Gastrocnemius medialis (tissue), 4 donors: ENCODE measurements at places on chromosomes 2 and 18. TPM values are rescaled to one million over a fixed set of nuclear protein-coding genes. Genes with fewer than 3 reads are reported as not detected.

DNA sequence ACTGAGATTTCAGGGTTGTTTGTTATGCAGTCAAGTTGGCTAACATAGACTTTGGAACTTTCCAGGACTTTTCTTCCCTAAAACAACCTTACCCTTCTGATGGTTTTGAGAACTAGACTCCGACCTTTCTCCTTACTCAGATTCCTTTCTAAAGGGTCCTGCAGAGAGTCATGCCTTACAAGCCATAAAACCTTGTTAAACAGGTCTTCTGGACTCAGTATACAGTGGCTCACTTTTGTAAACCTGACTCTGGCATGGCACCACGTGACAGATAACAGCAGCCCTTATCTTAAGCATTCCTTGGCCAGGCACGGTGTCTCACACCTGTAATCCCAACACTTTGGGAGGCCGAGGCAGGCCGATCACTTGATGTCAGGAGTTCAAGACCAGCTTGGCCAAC is 253.2 kb upstream of the RAB6C start:
- no peaks in the 10 kb centered on the region for H3K36me3 ChIP-seq
- no peak for DNase-seq
- H3K27ac ChIP-seq, result no peak overlapping the region

Gene GCFC2
- total RNA-seq, result 39.2 TPM

DNA sequence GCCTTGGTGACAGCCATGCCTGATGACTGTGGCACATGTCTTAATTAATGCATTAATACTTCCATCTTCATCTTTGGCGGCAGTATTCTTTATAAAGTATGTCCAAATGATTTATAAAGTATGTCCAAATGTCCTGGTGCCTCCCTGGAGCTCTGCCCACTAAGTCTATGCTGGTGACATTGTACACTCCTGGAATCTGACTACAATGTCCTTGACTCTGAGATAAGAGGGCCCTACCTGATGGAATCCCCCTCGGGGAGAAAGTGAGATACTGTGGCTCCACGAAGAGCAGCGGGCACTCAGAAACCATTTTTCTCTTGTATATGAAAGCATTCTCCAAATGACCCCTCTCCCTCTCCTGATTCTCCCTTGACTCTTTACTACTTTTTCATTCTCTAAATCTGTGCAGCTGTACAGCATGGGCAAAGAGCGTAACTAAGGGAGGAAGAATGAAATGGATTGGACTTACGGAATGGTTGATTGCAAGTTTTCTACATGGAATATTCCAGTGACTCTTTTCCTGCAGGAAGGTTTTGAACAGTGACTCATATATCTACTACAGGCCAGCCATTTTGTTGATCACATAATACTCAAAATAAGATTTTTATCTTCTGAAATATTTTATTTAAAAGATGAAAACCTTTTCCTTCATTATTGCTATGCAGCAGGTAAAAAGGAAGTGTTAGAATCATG is 17.3 kb downstream of the RAB12 start:
- no peaks in the 10 kb centered on the region for H3K36me3 ChIP-seq
- H3K27me3 ChIP-seq, result no peaks in the 10 kb centered on the region
- no peak overlapping the region for H3K4me3 ChIP-seq

DNA sequence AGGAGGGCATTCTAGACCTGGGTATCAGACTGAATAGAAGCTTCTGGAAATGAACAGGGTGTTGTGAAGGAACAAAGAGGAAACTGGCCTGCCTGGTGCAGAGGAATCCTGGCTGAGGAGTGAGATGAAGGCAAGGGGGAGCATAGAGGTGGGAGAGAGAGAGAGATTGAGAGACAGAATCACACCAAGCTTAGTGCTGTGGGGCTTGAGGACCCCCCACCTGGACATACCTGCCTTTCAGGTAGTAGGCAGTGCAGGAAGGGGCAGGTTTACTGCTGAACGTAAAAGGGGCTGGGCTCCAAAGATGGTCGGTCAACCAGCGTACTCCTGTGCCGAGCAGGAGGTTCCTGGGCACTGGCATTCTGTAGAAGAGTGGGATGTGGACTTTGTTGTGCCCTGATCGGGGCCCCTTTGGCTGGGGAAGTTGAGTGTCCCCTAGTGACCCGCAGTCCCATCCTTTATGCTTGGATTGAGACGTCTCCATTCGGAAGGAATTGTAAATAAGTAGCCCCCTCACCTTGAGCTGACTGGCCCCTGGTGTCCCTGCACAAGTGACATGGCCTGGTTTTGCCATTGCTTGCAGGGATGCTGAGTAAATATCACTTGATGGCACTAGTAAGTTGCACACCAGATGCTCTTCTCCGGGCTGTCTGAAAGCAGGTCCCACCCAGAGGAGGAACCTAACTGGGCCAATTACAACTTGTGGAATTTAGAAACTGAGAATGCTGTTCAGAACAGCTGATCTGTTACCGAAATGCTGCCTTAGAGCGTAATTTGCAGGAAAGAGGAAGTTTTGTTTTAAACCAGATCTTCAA is 1.4 kb downstream of the UBE2F start:
- peaks cover 42% of the 10 kb centered on the region for H3K4me1 ChIP-seq
- H3K36me3 ChIP-seq, result no peaks in the 10 kb centered on the region
- peak overlapping the region; percentile 78 for H3K27ac ChIP-seq
- peak; percentile 40 for DNase-seq

Gene INPP5D
- 2.1 TPM for total RNA-seq

Gene COLEC11
- 0.36 TPM for total RNA-seq

Gene BARD1
- total RNA-seq, result 11.3 TPM

- DNase-seq, result no peak
- H3K4me3 ChIP-seq, result no peak overlapping the region
- no peaks in the 10 kb centered on the region for H3K27me3 ChIP-seq
- H3K36me3 ChIP-seq, result no peaks in the 10 kb centered on the region
- peaks cover 32% of the 10 kb centered on the region for H3K4me1 ChIP-seq
Observed at GRCh38 chr2:235642446-235643098, 148.7 kb downstream of the AGAP1 start.

GRCh38 chr18:54830260-54830659 is 2.0 kb downstream of the RAB27B start:
- H3K36me3 ChIP-seq, result no peaks in the 10 kb centered on the region
- H3K27ac ChIP-seq, result no peak overlapping the region
- H3K4me1 ChIP-seq, result no peaks in the 10 kb centered on the region
- DNase-seq, result no peak
- no peak overlapping the region for H3K4me3 ChIP-seq

DNA sequence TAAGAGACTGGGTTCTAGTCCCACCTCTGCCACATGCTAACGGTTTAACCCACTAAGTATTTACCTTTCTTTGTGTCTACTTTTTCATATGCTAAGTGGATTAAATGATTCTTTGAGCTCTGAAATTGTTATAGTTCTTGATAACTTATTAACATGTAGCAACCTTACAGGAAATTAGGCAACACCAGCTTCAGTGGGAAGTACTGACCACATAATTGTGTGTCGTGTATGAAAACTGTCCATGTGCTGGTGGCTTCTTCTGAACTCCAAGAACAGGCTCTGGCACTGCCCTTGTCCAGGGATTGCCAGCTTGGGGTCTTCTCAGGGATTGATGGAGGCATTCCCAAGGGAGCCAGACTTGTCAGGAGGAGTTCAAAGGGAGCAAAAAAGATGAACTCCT is 427.7 kb downstream of the TGIF1 start:
- H3K4me1 ChIP-seq, result no peaks in the 10 kb centered on the region
- H3K27ac ChIP-seq, result no peak overlapping the region
- no peak overlapping the region for H3K4me3 ChIP-seq
- H3K27me3 ChIP-seq, result no peaks in the 10 kb centered on the region

Gene PLCL1
- total RNA-seq, result 10.7 TPM

GRCh38 chr2:222358876-222359275 is 60.1 kb upstream of the PAX3 start:
- H3K36me3 ChIP-seq, result no peaks in the 10 kb centered on the region
- H3K27ac ChIP-seq, result no peak overlapping the region
- peak; percentile 32 for DNase-seq
- no peaks in the 10 kb centered on the region for H3K27me3 ChIP-seq

GRCh38 chr18:45560870-45561269 is 54.4 kb upstream of the SLC14A2 start:
- no peaks in the 10 kb centered on the region for H3K27me3 ChIP-seq
- H3K27ac ChIP-seq, result no peak overlapping the region
- no peak overlapping the region for H3K4me3 ChIP-seq
- no peak for DNase-seq

Gene LYPD6B
- total RNA-seq, result not detected

GRCh38 chr2:55087936-55088335 is 37.7 kb upstream of the RTN4 start:
- H3K4me3 ChIP-seq, result no peak overlapping the region
- no peak for DNase-seq
- H3K36me3 ChIP-seq, result no peaks in the 10 kb centered on the region
- H3K27me3 ChIP-seq, result no peaks in the 10 kb centered on the region
- H3K4me1 ChIP-seq, result no peaks in the 10 kb centered on the region

DNA sequence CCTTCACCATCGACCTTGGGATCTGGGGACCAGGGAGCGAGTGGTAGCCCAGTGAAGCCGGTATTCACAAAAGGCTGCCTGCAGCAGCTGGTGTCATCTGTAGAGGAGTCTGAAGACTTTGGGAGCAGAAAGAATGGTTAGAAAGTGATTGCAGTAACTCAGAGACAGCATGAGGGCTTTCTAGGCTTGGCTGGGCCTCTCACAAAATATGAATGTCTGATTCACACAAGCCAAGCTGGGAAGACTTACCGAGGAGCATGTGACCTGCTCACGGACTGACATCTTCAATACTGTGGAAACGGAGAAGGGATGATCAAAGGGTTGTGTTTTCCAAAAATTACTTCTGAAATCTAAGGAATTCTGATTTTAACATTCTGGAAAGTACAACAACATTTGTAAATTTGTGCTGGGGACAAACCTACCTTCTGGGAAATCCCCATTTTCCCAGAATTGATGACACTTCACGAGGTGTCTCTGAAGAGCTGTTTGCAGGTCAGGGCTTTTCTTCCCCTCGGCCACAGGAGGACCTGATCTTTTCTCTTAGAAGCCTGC is 111.7 kb downstream of the ACOXL start:
- no peak overlapping the region for H3K4me3 ChIP-seq
- DNase-seq, result no peak
- no peaks in the 10 kb centered on the region for H3K4me1 ChIP-seq
- no peaks in the 10 kb centered on the region for H3K36me3 ChIP-seq
- no peaks in the 10 kb centered on the region for H3K27me3 ChIP-seq

- no peaks in the 10 kb centered on the region for H3K27me3 ChIP-seq
- no peak overlapping the region for H3K27ac ChIP-seq
- peaks cover 40% of the 10 kb centered on the region for H3K4me1 ChIP-seq
- H3K4me3 ChIP-seq, result no peak overlapping the region
- no peak for DNase-seq
Observed at GRCh38 chr2:160321006-160321405, 120.9 kb upstream of the ITGB6 start.

- H3K36me3 ChIP-seq, result no peaks in the 10 kb centered on the region
- H3K4me3 ChIP-seq, result no peak overlapping the region
- DNase-seq, result no peak
- H3K4me1 ChIP-seq, result no peaks in the 10 kb centered on the region
- H3K27ac ChIP-seq, result no peak overlapping the region
Observed at GRCh38 chr18:27921904-27922751, 254.8 kb downstream of the CDH2 start.

- no peak for DNase-seq
- no peak overlapping the region for H3K4me3 ChIP-seq
- H3K27ac ChIP-seq, result no peak overlapping the region
- H3K36me3 ChIP-seq, result no peaks in the 10 kb centered on the region
- H3K27me3 ChIP-seq, result no peaks in the 10 kb centered on the region
Observed at GRCh38 chr2:210663631-210664089, 107.3 kb downstream of the CPS1 start.

- H3K27me3 ChIP-seq, result no peaks in the 10 kb centered on the region
- DNase-seq, result no peak
- no peak overlapping the region for H3K4me3 ChIP-seq
- no peaks in the 10 kb centered on the region for H3K4me1 ChIP-seq
Observed at GRCh38 chr2:176891857-176892256, 320.7 kb upstream of the HNRNPA3 start.

GRCh38 chr2:240462073-240462706 is 26.7 kb downstream of the GPC1 start:
- no peak overlapping the region for H3K27ac ChIP-seq
- H3K4me1 ChIP-seq, result no peaks in the 10 kb centered on the region
- no peaks in the 10 kb centered on the region for H3K36me3 ChIP-seq
- no peaks in the 10 kb centered on the region for H3K27me3 ChIP-seq
- no peak overlapping the region for H3K4me3 ChIP-seq

Gene SRD5A2
- 0.31 TPM for total RNA-seq
